ENCODE measurements at places on chromosomes 7 and 10. TPM values are rescaled to one million over a fixed set of nuclear protein-coding genes. Genes with fewer than 3 reads are reported as not detected.

The STEAP4 gene
- total RNA-seq = 0.19 TPM

The PMS2 gene
- 18.6 TPM for total RNA-seq

The ATOH7 gene
- total RNA-seq = 0.28 TPM

The HKDC1 gene
- total RNA-seq = 0.38 TPM

The CCL24 gene
- not detected for total RNA-seq

The FXYD4 gene
- not detected for total RNA-seq

The ANKRD61 gene
- under 0.01 TPM for total RNA-seq

The PLOD3 gene
- total RNA-seq = 58.9 TPM

The HSPA12A gene
- total RNA-seq = 18.0 TPM
